ENCODE measurements at places on chromosomes 16 and 17. TPM values are rescaled to one million over a fixed set of nuclear protein-coding genes. Genes with fewer than 3 reads are reported as not detected.

The WSCD1 gene
- polyA plus RNA-seq = 1.1 TPM

The ARL2BP gene
- polyA plus RNA-seq = 46.6 TPM

The CLEC3A gene
- polyA plus RNA-seq = not detected

The RPL19 gene
- polyA plus RNA-seq = 3,773 TPM

The ATP2C2 gene
- polyA plus RNA-seq = not detected

The KRTAP16-1 gene
- polyA plus RNA-seq = not detected

The KRT32 gene
- not detected for polyA plus RNA-seq

The SLC47A2 gene
- 0.78 TPM for polyA plus RNA-seq

- no peak for DNase-seq
Observed at GRCh38 chr16:4419402-4419959, 3.1 kb upstream of the CORO7 start.

DNA sequence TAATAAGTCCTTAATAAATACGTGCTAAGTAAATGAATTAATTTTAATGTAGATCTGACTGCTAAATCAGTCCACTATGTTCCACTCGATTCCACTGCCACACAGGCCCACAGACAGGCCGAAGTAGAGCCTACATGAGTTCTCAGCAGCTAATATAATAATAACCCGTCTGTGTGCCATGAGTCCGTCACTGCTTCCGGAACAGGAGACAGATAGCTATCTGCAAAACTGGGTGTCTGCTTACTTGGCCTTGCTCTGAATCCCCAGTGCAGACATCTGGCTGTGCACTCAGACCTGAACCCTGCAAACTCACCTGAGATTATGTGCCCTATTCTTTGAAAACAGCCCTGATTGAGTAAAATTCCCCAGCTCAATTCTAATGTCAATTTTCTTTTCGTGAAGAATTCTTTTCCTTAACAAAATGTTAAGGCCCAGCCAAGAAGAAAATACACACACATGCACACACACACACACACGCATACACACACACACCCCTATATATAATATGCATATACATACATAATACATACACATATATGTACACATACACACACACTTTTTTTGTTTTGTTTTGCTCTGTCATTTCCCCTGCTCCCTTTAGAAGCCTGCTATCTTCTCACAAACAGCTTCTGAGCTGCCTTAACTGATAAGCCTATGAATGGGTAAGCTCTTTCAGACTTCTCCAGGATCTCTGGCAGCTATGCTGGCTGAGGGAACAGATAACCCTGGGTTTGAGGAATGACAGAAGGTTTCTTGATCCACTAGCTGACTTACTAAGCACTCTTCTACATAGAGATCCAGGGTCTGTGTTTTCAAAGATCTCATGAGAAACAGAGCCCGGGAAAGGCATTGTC, 39.8 kb upstream of the TOM1L1 start:
- DNase-seq = no peak

DNA sequence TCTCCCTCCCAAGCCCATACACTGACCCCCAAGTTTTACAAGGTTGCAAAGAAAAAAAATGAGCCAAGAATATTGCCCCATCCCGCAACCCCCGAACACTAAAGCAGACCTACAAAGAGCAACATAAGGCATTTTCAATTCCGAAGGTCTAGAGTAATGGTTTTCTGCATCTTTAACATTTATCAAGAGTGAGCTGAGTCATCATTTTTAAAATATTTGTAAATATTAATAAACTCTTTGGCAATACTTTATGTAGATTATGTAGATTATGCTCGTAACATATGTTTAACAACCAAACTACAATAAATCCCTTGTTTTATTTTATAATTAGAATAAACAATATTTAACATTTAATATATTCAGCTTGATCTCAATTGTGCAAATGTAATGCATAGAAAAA, 1.4 kb downstream of the ZNF624 start:
- no peak for DNase-seq

DNA sequence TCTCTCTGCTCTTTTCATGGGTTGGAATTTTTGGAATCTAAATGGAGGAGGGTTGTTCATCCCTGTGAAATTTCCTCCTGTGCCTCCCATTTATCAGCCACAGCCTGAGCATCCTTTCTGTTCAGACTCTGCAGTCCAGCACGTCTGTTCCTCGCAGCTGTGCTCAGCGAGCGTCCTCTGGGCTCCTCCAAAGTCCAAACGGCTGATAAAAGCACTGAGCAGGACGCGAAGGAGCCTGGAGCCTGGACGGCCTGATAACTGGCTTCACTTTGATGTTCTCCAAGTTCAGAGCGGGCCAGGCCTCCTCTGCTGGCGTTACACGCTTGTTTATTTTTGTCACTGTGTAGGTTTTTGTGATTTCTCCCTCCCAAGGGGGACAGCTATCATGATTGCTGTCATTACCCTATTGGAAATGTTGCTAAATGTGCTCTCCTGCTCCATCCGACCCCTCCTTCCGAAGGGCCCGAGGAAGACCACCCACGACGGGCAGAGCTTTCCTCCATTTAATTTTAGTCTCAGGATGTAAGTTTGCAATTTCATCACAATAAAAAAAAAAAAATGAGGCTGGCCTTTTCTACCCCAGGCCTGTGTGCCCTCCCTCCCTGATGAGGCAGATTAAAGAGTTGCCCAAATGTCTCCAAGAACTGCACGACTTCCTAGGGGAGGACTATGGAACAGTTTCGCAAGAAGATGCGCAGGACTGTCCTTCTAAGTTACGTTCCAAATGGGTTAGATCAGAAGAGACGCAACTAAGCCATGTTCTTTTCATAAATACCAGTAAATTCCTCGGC, 290.5 kb upstream of the FOXF1 start:
- DNase-seq = no peak

GRCh38 chr16:2973093-2973492, 3.9 kb downstream of the PAQR4 start:
- no peak for DNase-seq

- peak; percentile 95 for DNase-seq
Observed at GRCh38 chr16:30896261-30896888, at the start of gene CTF1. TSS of gene CTF1 (plus strand) at chr16:30896614. CDS start at chr16:30896644, 30 bp downstream.

- DNase-seq = no peak
Observed at GRCh38 chr16:4411684-4412083, 4.7 kb downstream of the CORO7 start.

DNA sequence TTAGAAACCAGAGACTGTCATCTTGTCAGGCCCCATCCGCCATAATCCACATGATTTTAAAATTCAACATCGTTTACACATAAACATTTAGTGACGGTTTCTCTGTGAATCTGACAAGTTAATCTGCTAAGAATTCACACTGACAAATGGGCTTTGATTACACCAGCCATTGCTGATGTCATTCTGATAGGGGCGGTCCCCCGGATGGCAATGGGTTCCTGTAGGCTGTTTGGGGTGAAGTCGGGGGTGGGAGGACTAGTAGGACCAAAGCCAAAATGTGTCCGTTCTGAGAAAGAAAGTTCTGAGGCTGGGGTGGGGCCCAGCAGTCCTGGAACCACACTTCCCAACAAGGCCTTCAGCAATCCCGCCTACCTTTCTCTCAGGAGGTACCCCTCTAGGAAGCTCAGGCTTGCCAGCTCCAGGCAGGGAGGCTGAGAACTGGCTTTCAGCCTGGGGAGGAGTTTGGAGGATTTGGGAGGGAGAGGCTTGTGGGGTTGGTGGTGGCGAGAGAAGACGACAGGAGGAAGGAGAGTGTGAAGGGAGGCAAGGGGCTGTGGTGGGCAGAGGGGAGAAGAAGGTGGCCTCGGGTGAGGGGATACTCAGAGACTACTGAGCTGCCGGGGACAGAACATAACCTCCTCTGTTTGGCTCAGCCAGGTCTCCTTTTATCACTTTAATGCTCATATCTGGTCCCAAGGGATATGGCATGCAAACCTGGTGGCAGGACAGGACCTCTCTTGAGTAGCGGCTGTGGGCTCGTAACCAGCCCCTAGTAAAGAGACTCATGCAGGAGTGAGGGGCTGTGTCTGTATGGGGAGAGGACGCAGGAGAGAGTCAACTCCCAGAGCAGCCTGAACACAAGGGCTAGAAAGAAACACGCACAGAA, 8.6 kb downstream of the HIC1 start:
- DNase-seq = peak; percentile 74

- DNase-seq = no peak
Observed at GRCh38 chr17:44255915-44256314, 12.0 kb downstream of the SLC4A1 start.

GRCh38 chr16:84274515-84274914, 20.2 kb upstream of the WFDC1 start:
- DNase-seq = no peak

DNA sequence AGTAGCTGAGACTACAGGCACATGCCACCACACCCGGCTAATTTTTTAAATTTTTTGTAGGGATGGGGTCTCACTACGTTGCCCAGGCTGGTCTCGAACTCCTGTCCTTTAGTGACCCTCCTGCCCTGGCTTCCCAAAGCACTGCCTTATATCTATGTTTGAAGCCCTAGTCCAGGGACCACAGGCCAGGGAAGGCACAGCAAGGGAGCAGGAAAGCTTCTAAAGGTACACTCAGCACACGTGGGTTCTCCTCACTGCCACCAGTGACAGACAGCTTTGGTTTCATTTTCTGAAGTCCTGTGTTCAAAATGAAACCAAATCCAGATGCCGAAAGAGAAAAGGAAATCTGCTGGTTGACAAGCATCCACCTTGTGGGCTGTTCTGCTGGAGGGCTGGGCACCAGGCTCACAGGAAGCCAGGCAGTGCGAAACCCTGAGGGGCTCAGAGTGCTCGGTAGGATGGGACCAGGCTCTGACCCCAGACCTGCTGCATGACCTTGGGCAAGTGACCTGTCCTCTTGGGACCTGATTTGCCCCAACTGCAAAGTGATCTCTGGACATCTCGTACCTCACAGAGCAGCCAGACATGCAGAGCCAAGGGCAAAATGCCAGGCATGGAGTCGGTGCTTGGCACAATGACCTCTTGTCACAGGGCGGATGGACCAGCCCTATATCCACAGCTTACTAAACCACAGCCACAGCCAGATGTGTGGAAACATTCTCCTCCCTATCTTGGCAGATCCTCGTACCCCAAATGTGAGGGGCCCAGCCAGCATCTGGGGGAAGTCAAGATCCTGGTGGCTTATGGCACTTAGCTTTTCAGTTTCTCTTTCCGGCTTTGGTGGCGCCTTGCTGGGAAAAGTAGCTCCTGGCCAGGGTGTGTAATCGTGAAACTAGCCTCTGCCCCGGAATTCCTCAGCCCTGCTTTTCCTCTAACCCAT, 2.8 kb upstream of the SOCS1 start:
- peak; percentile 83 for DNase-seq

- no peak for DNase-seq
Observed at GRCh38 chr17:82826956-82827355, 12.9 kb downstream of the ZNF750 start.

GRCh38 chr17:63571632-63572310, 21.5 kb downstream of the DCAF7 start:
- DNase-seq = no peak

GRCh38 chr16:87851601-87852000, 17.7 kb downstream of the SLC7A5 start:
- DNase-seq = no peak

DNA sequence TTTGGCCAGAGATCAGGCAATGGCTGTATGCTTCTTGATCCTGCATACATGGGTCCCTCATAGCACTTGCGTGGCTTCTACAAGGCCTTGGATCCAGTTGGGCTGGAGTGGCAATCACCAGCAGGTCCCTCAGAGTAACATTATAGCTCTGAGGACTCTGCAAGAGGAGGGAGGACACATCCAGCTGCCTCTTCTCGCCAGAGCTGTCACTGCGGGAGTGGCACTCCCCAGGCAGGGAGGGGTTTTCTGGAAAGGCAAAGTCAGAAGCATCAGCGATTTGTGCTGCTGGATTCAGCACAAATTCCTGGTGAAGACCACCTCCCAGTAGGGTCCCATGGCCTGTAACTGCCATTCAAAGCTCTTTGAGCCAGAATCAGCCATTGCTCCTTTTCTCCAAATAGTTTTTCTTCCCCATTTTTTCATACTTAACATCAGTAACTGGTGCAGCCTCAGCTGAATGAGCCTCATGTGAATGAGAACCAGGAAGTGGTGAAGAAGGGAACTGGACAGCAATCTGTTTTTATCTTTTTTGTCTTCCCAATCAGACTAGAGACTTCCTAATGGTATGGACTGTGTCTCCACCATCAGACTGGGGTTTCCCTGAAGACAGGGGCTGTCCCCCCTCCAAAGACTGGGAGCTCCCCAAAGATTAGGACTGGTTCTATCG, 40.6 kb upstream of the HOXB13 start:
- no peak for DNase-seq

GRCh38 chr17:17535957-17536356, 39.8 kb upstream of the RASD1 start:
- peak; percentile 91 for DNase-seq

DNA sequence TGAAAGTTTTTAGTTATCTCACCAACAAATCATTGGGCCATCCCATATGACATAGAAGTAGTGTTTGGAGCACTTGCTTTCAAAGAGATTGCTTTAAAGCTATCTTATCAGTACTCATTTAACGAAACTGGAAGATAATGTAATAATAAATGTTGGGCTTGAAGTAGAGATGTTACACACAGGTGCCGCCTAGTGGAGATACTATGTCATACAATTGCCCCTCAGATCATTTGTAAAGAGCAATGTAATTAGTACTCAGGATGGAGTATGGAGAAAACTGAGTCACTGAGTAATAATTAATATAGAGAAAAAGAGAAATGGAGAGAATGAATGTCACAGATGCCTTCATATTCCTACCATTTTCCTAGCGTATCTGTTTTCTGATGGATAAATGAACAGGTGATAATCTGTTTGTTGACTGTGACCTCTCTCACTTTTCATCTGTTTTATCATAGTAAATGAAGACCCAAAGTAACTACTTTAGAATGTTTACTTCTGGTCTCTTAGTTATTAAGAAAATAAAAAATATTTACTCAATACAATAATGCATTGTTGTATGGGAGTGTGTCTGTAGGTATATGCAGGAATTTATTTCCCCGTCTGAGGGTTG, 80.4 kb downstream of the EFCAB5 start:
- DNase-seq = peak; percentile 31

DNA sequence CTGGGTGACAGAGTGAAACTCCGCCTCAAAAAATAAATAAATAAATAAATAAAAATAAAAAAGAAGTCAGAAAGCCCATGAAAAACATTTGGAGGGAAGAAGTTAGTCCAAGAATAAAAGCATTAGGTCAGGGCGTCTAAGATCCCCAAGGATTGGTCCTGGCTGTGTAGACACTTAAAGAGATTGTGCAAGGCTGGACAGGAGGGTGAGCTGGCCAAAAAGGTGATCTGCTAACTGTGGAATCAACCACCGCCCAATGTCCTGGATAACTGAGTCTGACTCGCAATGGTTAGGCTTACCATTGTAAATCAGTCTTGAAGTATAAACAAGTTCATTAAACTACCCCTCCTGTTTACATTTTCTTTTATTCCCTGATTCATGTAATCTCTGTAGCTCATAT, 8.8 kb upstream of the ABCA8 start:
- no peak for DNase-seq

Data from stomach (tissue), 19 donors.